ENCODE measurements at places on chromosomes 6 and 20.

DNA sequence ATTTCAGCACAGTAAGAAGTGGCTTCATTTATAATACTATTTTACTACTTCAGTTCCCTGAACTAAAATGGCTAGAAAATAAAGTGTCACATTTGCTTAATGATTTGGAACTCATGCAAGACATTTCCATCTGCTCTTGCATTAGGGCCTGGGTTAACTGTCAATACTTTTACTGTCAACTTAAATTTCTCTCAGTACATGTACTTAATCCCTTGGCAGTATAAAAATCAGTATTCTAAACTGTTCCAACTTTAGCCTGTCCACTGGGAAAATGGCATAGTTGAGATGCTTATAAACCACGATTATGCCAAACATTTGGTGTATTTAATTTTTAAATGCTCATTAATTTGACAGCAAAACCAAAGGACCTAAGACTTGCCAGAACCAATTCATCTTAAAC lies 154.5 kb downstream of the ASCC3 start:
- DNase-seq: no peak

DNA sequence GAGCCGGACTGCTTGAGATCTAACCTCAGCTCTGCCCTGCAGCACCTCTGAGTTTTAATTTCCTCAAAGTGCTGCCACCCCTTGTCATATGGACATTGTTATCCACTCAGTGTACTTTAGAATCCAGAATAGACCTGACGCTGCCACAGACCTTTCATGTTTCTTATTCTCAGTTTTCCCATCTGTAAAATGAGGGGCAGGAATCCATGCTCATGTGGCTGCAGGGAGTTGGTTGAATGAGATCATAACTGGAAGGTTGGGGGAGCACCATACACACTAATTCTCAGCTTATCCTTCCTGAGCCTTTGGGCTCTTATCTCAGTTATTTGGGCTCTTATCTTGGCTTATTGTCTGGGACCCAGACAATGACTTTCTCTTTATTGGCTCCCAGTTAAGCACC lies 2.3 kb downstream of the PABPC1L start:
- no peak for DNase-seq

- DNase-seq: no peak
Observed at GRCh38 chr20:25745100-25745499, 48.4 kb upstream of the ZNF337 start.

DNA sequence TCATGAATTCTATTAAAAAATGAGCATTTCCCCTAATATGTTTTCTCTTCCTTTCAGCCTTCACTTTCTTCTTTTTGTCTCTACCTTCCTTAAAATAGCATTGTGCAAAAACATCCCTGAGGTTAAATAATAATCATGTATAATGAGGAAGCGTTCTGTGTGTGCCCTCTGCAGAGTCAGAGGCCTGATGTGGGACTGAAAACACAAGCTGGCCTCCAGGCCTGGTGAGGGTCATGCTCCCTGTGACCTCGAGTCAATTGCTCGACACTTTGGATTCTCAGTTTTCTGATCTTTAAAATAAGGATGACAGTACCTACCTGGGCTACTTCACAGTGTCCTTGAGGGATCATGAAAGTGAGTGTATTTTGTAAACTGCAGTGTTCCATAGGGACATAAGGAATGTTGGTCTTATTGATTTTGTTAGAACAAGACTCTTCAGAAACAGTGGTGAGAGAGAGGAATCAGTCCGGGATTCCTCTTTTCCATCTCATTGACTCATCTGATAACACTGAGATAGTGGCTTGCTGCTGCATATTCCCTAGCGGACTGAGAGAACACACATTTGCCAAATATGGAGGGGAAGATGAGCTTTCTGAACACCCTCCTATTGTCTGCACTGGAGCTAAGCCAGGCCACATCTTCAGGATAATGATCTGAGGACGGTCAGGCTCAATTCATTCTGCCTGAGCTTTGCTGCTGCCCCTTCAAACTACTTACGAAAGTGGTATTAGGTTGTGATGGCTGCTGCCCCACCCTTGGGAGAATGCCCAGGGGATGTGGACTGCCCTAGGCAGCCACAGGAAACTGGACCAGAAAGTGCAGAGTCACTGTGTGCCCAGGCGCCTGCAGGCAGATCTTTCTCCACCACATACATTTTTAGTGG lies 39.6 kb upstream of the PDE7B start:
- DNase-seq: no peak

DNA sequence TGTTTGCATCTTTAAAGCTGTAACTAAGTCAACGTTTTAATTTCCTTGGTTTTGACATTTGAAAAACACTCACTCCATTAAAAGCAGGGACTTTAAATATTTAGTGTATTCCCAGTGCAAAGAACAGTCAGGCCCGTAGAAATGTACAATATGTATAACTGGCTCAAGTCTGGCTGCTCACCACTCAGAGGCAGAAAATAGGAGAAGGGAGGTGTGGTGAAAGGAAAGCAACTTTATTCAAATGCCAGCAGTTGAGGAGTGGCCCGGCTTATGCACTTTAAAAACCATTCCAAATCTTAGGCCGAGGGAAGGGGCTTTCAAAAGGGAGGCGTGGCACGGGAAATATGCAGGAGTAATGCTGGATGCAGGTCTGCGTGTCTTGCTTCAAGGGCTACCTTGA lies 120.6 kb downstream of the TMEM200A start:
- no peak for DNase-seq

DNA sequence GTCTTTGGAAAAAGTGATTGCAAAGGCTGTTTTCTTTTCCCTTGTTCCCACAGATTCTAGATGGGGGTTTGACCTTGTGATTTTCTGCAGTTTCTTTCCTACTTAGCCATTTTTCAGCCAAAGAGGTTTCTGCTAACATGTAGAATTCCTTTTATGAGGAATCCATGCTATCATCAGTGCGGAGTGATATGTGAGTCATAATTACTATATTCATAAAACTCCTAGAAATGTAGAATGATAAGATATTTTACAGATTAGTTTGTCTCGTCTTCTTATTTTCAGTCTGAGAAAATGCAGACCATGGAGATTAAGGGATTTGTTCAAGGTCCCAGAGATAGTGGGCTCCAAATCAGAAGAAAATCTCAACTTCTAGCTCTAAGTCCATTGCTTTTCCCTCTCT lies 98.6 kb downstream of the KCNQ5 start:
- DNase-seq: no peak
